ENCODE measurements at places on chromosomes 12 and 14. TPM values are rescaled to one million over a fixed set of nuclear protein-coding genes. Genes with fewer than 3 reads are reported as not detected.

Gene ZFYVE21
- 51.6 TPM for total RNA-seq

Gene LRRC10
- not detected for total RNA-seq

Gene E2F7
- 0.44 TPM for total RNA-seq

Gene MAP3K12
- total RNA-seq: 31.4 TPM

Gene VCPKMT
- 4.1 TPM for total RNA-seq

Gene BLOC1S1
- total RNA-seq: 128 TPM

Gene SOX5
- 0.81 TPM for total RNA-seq
